ENCODE measurements at places on chromosomes 3 and 15.
A peak's percentile ranks its signal among the peaks of the same experiment; 100 is the strongest.

DNA sequence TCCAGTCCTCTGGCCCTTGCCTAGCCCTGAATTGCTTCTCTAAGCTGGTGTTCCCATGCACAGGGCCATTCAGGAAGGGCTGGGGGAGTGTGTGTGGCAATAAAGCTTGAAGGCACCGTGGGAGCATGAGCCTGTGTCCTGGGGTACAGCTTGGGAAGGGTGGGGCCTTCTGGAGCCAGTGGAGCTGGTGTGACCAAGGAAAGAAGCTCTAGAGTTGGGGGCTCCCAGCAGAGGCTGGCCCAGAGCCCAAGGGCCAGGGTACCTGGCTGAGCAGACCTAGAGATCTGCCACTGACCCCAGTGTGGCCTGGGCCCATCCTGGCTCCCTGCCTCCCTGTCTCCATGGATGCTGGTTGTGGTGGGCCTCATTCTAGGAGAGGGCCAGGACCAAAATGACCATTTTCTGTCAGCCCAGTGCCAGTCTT lies 8.1 kb downstream of the ABTB1 start:
- no peak for DNase-seq

DNA sequence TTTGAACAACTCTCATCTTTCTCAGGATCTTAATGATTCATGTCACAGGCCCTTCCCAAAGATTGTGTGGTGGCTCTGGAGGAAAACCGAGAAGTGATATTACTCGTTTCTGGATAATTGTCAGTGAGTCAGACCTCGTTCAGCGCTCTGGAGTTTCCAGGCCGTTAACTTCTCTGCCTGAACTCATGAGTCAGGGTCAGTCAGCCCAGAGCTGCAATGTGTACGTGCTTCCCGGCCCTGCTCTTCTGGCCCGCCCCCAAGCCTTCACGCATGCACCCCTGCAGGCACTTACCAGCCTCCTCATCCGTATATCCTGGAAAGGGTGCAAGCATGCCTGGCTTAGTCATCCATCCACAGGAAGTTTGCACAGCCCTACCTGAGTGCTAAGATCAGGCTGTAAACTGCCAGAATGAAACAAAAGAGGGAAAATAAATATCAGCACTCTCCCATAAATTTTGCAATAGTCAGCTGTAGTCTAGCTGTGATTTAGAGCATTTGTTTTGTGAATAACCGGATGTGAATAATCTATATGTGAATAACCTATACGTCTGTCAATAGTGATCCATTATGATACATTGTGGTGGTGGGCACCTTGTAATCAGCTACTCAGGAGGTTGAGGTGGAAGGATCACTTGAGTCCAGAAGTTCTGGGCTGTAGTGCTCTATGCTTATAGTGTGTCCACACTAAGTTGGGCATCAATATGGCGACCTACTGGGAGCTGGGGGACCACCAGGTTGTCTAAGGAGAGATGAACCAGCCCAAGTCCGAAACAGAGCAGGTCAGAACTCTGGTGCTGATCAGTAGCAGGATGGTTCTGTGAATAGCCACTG lies 35.3 kb upstream of the SEMA4B start:
- no peak for DNase-seq

DNA sequence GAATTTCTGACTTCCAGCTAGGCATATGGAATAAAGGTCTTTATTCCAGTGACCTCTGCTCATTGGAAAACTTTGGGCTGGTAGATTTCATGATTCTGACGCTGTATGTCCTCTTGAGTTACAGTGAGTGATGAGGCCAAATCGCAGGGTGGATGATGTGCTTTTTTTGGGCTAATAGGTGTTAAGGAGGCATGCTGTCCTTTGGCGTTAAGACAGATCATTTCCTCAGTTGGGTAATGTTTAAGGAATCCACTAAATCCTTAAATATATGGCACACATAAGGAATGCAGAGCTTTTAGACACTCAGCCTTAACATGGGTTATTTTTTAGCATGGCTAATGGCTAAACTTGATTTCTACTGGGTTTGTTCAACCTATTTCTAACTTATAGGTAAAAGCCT lies 87.9 kb downstream of the LPP start:
- DNase-seq = no peak

DNA sequence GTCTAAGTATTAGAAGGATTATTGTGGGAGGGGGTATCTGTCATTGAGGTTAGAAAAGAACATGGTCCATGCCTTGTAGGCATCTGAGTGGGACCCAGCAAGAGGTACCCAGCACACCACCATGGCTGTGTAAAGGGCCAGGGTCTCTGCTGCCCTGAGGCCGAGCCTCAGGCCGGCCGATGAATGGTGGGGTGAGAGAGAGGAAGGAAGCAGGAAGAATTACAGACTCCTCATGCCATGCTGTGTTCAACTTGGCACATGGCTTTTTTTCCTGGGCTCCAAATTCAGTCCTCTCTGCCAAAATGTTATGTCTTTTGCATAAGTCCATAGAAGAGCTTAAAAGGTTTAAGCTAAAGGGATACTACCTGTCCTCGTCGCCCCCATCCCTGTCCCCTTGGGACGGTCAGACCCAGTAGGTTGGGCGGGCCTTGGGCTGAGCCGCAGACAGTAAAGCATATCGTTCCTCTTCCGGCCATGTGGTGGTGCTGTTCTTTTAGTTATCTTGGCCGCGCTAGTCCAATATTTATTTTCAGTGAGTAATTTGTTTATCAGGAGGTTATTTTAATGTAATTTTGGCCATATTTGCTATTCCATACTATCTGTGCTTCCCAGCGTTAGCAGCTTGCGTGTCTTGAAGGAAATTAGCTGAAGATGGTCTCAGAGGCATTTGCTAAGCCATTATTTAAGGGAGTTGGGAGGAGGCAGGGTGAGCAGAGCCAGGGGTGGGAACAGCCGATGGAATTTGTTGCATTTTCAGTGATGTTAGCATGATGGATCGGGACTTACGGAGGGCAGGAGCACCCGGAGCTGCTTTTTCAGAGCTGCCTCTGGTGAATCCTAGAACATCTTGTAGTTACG lies 152.4 kb downstream of the AGBL1 start:
- DNase-seq = peak; percentile 63

GRCh38 chr3:101615525-101615924 lies 41.5 kb downstream of the PCNP start:
- no peak for DNase-seq

- no peak for DNase-seq
Measured at GRCh38 chr3:150462108-150462507, 54.0 kb downstream of the TSC22D2 start.

DNA sequence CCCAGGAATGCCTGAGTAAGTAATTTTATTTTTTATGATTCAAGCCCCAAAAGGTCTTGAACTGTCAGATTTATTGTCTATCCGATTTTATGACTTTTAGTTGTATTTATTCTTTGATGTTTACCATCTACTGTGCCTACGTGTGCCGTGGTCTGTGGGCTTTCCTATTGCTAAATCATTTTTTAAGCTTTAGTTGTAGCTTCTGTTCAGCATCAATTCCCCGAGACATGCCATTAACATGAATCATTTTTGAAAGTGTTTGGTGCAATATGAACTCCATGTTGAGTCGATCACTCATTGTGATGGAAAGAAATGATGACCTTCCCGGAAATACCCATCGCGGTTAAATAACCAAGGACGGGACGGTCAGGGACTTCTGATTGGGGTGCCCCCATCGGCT lies 268.7 kb upstream of the THRB start:
- no peak for DNase-seq

DNA sequence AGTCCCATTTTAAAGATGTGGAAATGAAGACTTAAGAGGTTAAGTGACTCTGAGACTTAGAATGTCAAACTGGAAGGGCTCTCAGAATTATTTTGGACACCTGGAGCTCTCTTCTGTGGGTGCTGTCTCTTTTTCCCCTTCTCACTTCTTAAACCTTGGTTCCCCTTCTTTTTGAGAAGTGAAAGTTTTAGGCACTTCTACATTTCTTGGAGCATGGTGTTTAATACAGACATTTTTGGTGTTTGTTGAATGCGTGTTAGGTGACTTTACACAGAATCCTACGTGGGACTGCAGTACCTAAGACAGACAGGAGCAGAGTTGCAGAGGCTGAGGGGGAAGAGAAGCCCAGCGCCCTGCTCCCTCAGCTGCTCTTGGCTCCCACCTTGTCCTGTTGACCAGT lies 133.3 kb downstream of the MDFIC2 start:
- DNase-seq = no peak

DNA sequence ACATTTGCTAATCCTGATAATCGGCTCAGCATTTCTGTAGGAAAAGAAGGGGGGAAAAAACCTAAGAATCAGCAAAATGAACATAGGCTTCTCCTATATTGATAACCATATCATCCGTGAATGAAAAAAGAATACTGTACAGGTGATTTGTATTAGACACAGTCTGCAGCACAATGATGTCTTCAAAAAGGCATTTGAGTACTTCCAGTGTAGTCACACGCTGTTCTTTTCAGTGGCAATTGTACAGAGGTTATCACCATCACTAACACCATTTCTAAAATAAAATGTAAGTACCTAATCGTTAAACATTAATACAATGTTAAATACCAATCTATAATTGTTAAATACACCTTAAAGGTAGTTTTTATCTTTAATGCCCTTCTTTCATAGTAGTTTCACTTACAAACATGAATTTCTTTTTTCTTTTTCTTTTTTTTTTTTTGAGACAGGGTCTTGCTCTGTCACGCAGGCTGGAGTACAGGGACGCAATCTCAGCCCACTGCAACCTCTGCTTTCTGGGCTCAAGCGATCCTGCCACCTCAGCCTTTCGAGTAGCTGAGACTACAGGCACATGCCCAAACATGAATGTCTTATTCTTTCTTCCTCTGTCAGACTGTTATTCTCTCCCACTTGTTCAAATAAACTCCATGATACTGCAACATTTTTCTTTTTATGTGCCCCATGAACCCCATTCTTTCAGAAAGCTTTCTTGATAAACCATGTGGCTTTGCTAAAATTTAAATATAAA lies 18.4 kb downstream of the GOLGB1 start:
- no peak for DNase-seq

- DNase-seq = no peak
Measured at GRCh38 chr3:64438066-64438465, 212.8 kb upstream of the PRICKLE2 start.

- no peak for DNase-seq
Measured at GRCh38 chr3:159151130-159151529, 349.3 kb downstream of the MFSD1 start.

GRCh38 chr3:70980646-70981170 lies 602.8 kb downstream of the FOXP1 start:
- no peak for DNase-seq

DNA sequence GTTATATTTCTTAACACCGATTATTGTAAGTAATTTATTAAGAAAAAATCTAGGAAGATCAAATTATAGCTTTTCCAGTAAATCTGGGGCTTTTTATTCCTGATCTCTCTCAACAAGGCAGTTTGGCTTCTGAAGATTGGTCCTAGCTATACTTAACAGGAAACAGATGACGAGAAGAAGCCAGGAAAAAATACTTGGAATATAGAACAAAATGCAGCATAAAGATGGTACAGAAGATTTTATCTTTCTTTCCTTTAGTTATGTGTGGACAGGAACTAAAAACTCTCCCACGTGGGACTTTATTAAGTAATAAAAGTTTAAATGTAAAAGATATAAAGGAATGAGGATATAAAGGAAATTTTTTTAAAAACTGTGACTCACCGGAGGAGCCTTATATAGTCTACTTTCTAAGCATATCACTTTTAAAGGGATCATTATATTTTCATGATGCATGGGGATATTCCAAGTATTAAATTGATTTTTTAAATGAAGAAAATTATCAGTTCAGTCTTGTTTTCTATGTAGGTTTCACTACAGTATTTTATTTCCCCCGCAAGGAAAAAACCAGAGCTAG lies 8.2 kb downstream of the B3GNT5 start:
- no peak for DNase-seq

DNA sequence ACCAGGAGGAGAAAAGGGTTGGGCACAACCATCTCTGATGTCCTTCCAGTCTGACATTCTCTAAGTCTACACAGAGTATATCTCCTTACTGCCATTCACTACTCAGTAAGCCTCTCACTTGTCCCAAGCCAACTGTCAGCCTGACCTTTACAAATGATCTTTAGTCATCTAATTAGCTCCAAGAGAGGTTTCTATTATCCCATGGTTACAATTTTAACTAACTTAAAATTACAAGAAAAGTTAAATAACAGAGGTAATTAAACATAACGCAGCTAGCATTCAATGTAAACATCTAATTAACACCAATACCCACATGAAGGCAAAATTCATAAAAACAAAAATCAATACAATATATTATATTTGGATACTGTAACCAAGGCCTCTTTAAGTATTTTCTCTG lies 126.9 kb downstream of the LSAMP start:
- DNase-seq = no peak

DNA sequence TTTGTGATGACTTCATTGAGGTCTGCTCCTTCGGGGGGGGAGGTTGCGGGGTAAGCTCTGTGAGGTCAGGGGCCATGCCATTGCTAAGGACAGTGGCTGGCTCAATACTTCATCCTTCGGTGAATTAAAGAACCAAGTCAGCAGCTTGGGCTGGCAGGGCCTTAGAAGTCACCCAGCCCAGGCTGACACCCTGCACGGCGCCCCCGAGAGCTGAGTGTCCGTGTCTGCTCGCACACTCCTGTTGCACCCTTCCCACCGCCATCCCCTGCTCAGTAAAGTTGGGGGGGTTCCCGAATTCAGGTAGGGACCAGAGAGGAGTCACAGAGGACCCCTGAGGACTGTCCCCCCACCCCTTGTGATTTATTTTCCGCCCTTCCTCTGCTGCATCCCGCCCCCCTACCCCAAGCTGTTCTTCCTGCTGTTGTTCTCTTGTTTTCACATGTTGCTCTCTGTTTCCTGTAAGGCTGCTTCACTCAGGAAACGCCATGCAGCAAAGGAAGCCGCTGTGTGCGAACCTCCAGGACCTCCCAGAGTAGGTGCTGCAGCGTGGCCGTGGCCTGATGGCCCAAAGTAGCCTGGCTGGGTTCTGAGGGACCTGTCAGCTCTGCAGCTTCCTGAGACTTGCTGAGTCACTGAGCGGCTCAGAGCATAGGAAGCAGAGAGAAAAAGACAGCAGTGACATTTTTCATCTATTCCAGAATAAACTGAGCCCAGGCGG lies 14.4 kb downstream of the EFCC1 start:
- no peak for DNase-seq
